ENCODE measurements at places on chromosomes 7 and 10.
A peak's percentile ranks its signal among the peaks of the same experiment; 100 is the strongest.

DNA sequence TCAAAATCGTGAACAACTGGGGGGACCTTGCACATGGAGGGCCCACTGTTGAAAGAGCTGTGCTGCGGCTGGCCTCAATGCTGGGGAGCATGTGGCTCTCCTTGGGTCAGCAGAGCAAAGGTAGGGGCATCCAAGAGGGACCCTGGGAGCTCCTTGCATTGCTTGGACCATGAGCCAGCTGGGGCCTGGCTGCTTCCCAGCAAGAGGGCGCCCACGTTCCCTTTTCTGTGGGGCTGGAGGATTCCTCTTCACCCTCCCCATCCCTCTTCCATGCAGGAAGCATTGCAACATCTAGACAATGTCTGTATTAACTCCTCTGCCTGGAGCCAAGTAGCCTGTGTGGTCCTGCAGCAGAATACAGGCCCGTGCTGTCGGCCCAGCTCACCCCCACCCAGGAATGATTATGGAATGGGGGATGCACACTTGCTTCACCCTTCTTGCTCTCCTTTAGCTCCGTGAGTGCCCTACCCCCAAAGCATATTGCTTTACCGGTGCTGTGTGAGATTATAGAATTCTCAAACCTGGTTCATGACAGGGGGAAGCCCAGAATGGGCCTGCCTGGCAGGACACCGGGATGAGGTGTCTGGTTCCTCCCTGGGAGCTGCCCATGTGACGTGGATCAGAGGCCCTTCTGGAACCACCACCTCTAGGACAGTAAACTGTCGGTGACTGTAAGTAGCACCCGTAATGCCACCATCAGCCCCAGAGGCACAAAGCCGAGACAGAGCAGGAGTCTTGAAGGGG is 61.9 kb downstream of the SYPL1 start:
- H3K4me3 ChIP-seq: no peak overlapping the region
- H3K36me3 ChIP-seq: no peaks in the 10 kb centered on the region
- no peak for DNase-seq
- H3K4me1 ChIP-seq: no peaks in the 10 kb centered on the region
- peaks cover 7% of the 10 kb centered on the region for H3K27me3 ChIP-seq
- no peak overlapping the region for H3K27ac ChIP-seq

DNA sequence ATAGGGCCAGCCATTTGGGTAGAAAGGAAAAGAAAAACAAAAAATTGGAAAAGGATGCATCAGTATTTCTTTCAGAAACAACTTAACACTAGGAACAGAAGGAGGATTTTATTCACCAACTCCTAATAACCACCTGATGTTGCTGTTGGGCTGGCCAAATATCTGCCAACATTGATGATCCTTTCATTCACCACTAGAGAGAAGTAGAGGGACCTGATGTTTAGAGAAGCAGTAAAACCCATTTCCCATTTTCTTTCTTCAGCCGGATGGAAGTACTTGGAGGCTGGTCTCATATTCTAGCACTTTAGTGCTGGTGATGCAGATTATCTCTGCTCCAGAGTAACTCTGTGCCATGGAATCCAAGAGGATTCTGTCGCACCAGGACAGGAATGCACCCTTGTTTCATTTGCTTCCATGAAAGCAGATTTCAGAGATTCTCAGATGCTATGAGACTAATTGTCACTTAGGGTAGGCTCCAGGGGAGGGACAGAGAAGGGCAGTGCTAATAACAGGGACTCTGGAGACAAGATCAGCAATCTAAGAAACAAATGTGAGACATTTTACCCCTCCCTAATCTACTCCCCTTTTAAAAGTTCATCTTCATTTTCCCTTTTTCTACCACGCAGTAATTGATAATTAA is 3.1 kb downstream of the KLLN start:
- H3K4me3 ChIP-seq: no peak overlapping the region
- H3K27ac ChIP-seq: no peak overlapping the region
- DNase-seq: peak; percentile 53
- peaks cover 16% of the 10 kb centered on the region for H3K36me3 ChIP-seq
- H3K27me3 ChIP-seq: peaks cover 3% of the 10 kb centered on the region
- peaks cover 27% of the 10 kb centered on the region for H3K4me1 ChIP-seq

DNA sequence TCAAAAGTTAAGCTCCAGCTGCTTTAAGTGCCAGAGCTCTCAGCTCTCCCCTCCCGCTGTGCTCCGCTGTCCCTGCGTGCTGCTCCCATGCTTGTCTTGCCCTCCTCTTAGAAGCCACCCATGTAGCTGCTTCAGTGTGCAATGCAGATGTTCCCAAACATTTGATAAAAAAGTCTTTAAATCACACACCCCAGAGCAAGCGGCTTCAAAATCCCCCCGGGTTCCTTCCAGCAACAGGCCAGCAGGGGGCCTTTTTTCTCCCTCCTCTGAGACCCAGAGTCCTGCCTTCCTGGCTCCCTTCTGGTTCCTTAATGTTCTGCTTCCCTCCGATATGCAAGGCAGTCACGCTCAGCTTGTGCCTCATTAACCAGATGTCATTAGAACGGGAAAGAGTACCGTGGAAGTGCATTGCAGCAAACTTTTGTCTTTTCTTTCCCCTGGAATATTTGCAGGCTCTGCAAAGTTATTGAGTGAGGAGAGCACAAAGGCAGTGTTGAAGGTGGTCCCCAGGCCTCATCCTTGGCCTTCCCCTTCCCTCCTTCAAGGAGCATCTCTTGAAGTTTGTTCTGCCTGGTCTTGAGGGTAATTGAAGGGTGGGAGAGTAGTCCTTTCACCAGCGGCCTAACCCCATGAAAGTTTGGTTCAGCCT is 25.5 kb downstream of the LDB3 start:
- H3K4me1 ChIP-seq: peaks cover under 1% of the 10 kb centered on the region
- no peak overlapping the region for H3K4me3 ChIP-seq
- no peaks in the 10 kb centered on the region for H3K36me3 ChIP-seq
- DNase-seq: peak; percentile 55
- H3K27ac ChIP-seq: no peak overlapping the region

- peak overlapping the region; percentile 51 for H3K27ac ChIP-seq
- no peak for DNase-seq
- no peaks in the 10 kb centered on the region for H3K27me3 ChIP-seq
- peak overlapping the region; percentile 94 for H3K4me3 ChIP-seq
These were observed 1.3 kb downstream of the TMEM168 start for GRCh38 chr7:112788778-112789343.

GRCh38 chr10:6119962-6120361 is 31.1 kb downstream of the RBM17 start:
- peaks cover 19% of the 10 kb centered on the region for H3K36me3 ChIP-seq
- DNase-seq: no peak
- no peaks in the 10 kb centered on the region for H3K27me3 ChIP-seq
- no peak overlapping the region for H3K4me3 ChIP-seq

GRCh38 chr10:56927701-56928100 is 566.6 kb upstream of the ZWINT start:
- no peak overlapping the region for H3K27ac ChIP-seq
- no peaks in the 10 kb centered on the region for H3K27me3 ChIP-seq
- H3K36me3 ChIP-seq: no peaks in the 10 kb centered on the region
- no peaks in the 10 kb centered on the region for H3K4me1 ChIP-seq

DNA sequence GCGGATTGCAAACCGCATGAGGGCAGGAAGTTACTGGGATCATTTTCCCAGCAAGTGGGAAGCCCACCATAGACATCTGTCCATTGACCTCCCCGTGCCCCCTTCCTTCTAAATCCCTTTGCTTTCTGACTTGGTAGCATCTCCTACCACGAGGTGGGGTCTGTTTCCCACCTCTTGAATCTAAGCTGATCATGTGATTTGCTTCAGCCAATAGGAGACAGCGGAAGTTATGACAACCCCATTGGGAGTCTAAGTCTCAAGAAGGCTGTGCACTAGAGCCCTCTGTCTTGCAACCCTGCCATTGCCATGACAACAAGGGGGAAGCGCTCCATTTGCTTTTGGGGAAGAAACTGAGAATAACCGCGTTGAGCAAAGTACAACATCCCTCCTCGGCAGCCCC is 39.2 kb upstream of the CARD11 start:
- no peak overlapping the region for H3K27ac ChIP-seq
- peaks cover 2% of the 10 kb centered on the region for H3K36me3 ChIP-seq
- no peak overlapping the region for H3K4me3 ChIP-seq
- no peaks in the 10 kb centered on the region for H3K27me3 ChIP-seq
- DNase-seq: no peak

DNA sequence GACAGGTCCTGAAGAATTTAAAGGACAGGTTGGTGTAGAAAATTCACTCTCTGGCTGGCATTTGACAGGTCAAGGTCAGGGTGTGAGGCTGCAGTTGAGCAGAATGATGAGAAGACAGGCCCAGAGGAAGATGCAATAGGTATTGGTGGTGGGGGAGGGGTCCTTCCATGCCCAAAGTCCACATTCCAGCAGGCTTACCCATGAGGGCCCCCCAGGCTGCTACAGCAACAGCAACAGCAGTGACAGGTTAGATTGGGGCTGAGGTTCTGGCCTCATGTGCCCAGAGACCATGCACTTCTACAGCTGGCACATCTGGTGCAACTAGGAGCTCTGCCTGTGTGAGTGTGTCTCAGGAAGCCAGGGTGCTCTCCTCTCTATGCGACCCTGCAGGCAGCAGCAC is 223.5 kb upstream of the GHITM start:
- H3K4me1 ChIP-seq: peaks cover 6% of the 10 kb centered on the region
- no peak for DNase-seq
- H3K4me3 ChIP-seq: no peak overlapping the region

- H3K27ac ChIP-seq: no peak overlapping the region
- H3K4me1 ChIP-seq: peaks cover 6% of the 10 kb centered on the region
- no peak overlapping the region for H3K4me3 ChIP-seq
- no peaks in the 10 kb centered on the region for H3K36me3 ChIP-seq
These were observed 39.3 kb upstream of the BNIP3 start for GRCh38 chr10:132021046-132021445.

DNA sequence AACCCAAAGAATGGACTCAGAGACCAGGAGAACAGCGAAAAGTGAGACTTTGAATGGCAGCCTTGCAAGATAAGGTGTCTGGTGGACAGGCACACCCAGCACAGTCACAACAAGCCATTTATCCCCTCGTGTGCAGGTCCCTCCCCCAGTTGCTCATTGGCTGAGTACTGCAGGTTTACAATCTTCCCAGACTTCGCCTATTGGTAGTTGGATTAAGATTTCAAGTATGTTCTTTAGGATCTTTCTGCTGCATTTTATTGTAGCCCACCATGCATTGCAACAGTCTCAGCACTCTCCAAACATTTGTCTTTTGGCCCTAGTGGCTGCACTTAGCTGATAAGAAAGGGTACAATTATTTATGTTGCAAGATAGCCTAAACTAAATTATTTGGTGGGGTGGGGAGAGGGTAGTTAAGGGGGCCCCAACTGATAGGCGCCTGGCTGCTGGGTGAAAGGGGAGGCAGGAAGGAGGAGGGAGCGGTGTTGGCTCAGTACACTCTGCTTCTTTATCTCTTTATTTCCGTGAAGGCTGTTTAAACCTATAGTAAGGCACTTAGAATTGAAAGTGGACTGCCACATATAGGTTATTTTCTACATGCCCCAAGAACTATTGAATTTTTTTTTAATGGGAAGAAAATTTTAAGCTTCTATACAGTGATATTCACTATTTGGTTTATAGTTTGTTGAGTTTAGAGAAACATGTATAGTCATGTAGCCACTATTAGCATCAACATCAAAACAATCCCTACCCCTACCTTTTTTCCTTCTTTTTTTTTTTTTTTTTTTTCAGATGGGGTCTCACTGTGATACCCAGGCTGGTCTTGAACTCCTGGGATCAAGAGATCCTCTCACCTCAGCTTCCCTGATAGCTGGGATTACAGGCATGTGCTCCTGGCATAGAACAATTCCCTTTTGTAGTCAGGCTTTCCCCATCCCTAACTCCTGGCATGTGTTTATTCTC is 54.2 kb downstream of the GUSB start:
- H3K36me3 ChIP-seq: no peaks in the 10 kb centered on the region
- no peaks in the 10 kb centered on the region for H3K4me1 ChIP-seq
- H3K27ac ChIP-seq: no peak overlapping the region

DNA sequence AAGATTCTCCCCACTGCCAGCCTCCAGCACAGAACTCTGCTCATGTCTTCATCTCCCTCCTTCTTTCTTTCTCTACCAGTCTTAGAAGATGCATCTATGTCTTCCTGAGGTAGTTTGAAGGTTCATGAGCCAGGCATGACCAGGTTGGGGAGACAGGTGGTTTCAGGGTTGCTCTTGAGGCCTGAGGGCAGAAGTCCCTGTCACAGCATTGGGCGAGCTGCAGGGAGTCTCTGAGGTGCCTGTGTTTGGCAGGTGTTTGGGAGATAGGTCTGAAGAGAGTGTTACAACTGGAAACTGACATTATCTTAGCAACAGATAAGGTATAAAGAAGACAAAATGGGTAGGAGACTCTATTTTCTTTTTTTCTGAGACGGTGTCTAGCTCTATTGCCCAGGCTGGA is 18.7 kb downstream of the PRSS2 start:
- peak overlapping the region; percentile 99 for H3K27ac ChIP-seq
- peak overlapping the region; percentile 90 for H3K4me3 ChIP-seq
- H3K36me3 ChIP-seq: peaks cover 75% of the 10 kb centered on the region
- peaks cover 27% of the 10 kb centered on the region for H3K4me1 ChIP-seq

DNA sequence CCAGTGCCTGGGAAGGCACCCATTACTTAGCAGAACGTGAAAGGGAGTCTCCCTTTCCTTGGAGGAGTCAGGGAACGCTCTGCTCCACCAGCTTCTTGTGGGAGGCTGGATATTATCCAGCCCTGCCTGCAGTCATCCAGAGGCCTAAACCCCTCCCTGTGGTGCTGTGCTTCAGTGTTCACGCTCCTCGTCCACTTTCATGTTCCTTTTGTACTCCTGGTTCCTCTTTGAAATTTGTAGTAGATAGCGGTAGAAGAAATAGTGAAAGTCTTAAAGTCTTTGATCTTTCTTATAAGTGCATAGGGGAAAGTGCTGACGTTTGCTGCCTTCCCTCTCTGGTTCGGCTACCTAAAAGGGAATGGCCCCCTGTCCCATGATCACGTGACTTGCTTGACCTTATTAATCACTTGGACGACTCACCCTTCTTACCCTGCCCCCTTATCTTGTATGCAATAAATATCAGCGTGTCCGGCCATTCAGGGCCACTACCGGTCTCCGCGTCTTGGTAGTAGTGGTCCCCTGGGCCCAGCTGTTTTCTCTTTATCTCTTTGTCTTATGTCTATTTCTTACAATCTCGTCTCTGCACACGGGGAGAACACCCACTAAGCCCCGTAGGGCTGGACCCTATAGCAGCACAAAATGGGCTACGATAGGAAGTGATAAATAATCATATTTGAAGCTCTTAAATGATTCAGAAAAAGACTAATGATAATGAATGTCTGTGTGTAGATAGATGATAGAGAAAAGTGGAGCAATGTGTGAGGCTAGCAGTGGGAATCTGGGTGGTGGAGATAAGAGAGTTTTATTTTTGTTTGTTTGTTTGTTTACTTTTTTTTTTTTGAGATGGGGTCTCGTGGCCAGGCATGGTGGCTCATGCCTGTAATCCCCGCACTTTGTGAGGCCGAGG is 5.8 kb upstream of the ESYT2 start:
- H3K4me1 ChIP-seq: peaks cover 15% of the 10 kb centered on the region
- H3K27ac ChIP-seq: no peak overlapping the region
- no peak for DNase-seq
- no peak overlapping the region for H3K4me3 ChIP-seq
- peaks cover 8% of the 10 kb centered on the region for H3K27me3 ChIP-seq

- no peak overlapping the region for H3K4me3 ChIP-seq
- H3K27me3 ChIP-seq: no peaks in the 10 kb centered on the region
- H3K36me3 ChIP-seq: no peaks in the 10 kb centered on the region
- no peak for DNase-seq
These were observed 331.4 kb downstream of the CCSER2 start for GRCh38 chr10:84659497-84660439.

Measured in activated CD8-positive, alpha-beta T cell treated with anti-CD3 and anti-CD28 coated beads, Interleukin-2, amount 10 ng/mL, durations not matched to agents 7 days and 5 days (primary cell).